ENCODE measurements at places on chromosomes 13 and 19.

GRCh38 chr13:32019612-32020233, 11.9 kb upstream of the FRY start:
- no peak for DNase-seq

GRCh38 chr13:79442221-79442620, 36.2 kb upstream of the RBM26 start:
- no peak for DNase-seq

- no peak for DNase-seq
Observed at GRCh38 chr13:44300895-44301638, 72.6 kb upstream of the SERP2 start.

GRCh38 chr19:57075801-57076492, 43.8 kb upstream of the USP29 start:
- DNase-seq = no peak
